Stimulated activated CD4-positive, alpha-beta T cell treated with anti-CD3 and anti-CD28 coated beads, TNF-alpha, amount 100 ng/mL, for 24 hours (primary cell): ENCODE measurements at places on chromosomes 3 and 15.

GRCh38 chr15:98737159-98737558, 88.8 kb downstream of the IGF1R start:
- DNase-seq = no peak

DNA sequence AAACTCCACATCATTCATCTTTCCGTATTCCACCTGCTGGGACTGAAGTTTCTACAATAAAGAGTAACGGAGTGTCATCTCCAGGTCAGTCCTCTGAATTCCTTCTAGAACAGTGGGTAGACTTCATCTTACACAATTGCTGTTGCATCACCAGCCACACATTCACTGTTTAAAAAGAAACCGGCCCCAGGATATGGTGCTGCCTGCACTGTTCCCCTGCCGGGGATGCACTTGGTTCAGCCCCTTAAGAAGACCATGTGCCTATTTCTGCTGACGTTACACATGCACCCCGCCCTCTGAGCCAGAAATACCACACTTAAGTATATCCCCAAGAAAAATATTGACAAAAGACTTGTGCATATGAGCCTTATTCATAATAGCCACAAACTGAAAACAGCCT, 233.4 kb downstream of the FEZF2 start:
- no peak for DNase-seq

- no peak for DNase-seq
These were observed 178.1 kb downstream of the POTEB3 start for GRCh38 chr15:21261965-21262850.

GRCh38 chr15:59283717-59284391, 77.2 kb downstream of the LDHAL6B start:
- DNase-seq = no peak

- DNase-seq = no peak
These were observed 245.4 kb upstream of the CBLB start for GRCh38 chr3:106114220-106114619.

GRCh38 chr3:106688464-106688863, 688.8 kb upstream of the CCDC54 start:
- no peak for DNase-seq

- DNase-seq = no peak
These were observed 27.3 kb downstream of the BCL2L10 start for GRCh38 chr15:52085299-52085698.

GRCh38 chr15:90004671-90005070, 3.5 kb downstream of the ZNF710 start:
- peak; percentile 56 for DNase-seq

GRCh38 chr3:14508966-14509795, 31.0 kb downstream of the GRIP2 start:
- DNase-seq = peak; percentile 56

DNA sequence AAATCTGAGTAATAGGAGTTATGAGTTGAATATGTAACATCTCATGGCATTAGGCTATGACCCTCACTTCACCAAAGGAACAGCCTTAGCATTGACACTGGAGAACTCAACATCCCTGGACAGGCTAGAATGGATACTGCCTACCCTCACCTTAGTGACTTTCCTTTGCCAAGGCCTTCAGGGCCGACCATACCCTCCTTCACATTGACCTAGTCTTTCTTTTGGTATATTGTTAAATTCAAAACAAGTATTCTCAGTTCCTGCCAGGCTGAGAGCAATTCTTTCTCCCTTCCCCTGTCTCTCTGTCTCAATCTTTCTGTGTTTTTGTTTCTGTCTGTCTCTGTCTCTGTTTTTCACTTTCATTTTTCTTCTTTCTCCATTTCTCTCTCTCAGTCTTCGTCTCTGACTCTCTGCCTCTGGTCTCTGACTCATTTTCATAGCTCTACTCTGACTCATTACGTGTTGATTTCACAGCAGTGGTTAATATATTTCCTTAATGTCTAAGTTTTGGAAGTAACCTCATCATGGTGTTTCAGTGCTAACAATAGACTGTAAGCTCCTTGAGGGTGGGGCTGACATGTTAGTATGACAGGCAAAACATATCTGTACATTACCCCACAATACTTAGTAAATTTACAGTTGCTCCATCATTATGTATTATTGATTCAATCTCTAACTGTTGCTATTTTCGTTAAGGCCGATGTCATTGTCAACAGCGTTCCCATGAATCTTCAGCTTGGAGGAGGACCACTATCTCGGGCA, 32.5 kb downstream of the PARP15 start:
- no peak for DNase-seq

- DNase-seq = no peak
These were observed 61.6 kb downstream of the STAG1 start for GRCh38 chr3:136690599-136690998.

GRCh38 chr3:112568642-112569041, 6.8 kb downstream of the SLC35A5 start:
- DNase-seq = no peak

DNA sequence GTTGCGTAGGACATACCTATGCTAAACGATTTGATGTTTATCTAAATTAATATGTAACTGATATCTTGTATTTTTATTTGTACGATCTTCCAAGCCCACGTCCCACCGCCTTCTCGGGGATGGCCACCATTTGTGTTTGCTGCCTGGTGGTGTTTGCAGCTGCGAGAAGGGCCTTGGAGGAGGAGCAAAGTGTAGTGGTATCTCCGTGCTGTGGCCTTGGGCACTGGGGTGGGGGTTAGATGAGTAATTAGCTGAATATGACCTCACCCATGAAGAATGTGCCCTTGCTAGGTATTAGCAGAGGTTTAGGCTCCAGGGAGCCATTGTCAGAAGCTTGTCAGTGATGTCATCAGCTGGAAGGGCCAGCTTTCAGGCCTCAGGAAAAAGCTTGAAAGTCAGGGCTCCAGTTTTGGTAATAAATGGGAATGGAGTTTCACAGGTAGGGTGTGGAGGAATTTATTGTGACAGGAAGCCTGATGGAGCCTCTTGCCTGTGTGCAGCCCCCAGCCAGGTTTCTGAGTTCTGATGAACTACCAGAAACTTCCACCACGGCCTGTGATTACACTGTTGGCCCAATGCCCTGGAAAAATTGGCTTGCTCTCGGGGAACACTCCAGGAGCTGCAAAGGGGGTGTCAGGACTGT, 41.0 kb downstream of the FLNB start:
- no peak for DNase-seq

- no peak for DNase-seq
These were observed 331.8 kb upstream of the TBL1XR1 start for GRCh38 chr3:177529071-177529550.

DNA sequence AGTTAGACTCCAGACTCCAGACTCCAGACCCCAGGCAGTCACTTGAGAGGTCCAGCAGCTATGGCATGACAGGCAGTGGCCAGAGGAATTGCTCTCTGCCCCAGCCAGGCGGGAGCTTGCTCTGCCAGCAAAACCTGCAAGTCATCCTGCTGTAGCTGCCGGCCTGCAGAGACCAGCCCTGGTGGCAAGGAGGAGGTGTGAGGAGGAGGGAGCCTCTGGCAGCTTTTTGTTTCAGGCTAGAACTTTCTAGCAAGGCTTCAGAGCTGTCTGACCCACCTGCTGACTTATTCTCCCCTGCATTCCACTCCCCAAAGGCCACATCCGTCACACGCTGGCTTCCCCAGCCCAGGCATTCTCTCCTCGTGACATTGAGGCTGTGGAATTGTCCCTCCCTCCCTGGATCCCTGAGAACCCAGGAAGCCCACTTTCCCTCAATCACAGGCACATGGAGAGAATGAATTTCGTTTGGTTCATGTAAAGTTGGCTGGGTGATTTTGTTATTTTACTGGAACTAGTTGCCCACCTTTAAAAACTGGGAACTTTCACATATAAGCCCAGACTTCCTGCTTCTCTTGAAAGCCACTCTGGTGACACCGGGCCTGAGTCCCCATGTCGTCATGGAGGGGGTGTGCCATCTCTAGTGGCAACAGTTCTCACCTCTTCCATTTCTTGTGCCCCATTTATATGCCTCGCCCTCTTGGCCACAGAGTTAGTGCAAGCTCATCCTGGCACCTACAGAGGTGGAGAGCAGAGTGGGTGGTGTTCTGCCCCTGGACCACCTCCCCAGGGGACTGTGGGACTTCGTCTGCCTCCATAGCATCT, 82.7 kb downstream of the ABHD5 start:
- no peak for DNase-seq
